NCI-H2081 (cell line): ENCODE measurements at places on chromosomes 2 and 18.

DNA sequence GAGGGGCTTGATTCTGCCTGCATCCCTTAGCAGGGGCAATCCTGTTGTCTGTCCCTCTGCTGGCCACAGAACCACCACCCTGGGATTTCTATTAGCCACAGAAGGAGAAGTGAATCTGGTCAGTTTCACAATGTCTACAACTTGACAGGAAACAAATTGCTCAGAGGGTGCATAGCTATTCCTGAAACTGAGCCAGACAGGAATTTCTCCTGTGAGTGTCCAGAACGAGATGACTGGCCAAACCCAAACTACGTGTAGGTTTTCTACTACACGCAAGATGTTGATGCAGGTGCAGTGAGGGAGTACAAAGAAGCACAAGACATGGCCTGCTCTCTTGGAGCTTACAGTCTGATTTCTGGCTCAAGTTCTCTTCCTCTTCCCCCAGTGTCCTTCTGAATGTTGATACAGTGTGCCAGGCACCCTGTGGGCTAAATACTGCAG lies 201.9 kb downstream of the CLIP4 start:
- DNase-seq, result no peak

- DNase-seq, result no peak
Measured at GRCh38 chr2:46171996-46172546, 125.1 kb upstream of the EPAS1 start.

DNA sequence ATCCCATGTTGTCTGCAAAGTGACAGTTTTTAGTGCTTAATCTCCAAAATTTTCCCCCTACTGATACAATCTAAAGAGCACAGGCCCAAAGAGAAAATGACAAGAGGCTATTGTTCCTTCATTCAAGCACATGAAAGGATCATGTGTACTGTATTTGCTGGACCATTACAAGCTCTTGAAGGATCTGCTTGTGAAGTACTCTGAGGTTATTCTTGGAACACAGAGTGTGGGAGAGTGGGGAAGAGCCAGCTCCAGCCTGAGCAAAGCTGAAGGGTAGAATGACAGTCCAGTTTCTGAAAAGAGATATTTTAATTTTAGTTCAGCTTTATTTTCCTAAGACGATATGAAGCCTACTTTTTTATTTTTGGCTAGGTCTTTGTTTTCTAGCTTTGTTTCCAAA lies 112.2 kb downstream of the GALNT3 start:
- no peak for DNase-seq

DNA sequence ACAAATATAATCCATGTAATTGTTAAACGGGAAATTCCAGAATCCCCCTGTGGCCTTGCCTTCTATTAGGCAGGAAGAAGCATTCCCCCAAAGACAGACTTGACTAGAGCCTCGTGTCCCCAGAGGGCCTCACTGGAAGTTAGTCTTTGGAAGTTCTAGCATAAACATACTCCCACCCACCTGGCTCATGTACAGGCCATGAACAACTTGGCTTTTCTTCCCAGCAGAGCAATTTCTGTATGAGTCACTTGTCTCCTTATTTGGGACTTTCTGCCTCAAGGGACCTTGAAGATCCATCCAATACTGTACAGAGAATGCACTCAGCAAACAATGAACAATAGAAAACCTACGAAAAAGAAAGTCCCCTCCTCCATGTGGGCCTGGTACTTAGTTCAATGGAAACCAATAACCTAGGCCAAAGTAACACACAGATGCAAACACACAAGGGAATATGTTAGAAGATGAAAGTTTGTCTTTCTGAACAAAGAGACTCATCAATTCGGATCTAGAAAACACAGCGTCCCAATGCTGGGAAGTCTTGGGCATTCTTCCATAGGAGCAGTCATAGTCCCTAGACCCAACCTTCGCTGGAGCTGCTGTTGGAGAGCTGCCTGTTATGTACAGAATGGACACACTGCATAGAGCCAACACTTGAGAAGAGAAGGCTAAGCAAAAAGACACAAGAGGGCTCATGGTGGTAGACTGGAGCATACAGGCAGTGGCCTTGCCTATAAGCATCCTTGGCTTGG lies 303.5 kb downstream of the HRH4 start:
- DNase-seq, result no peak
